ENCODE measurements at places on chromosomes 11 and 22.

- DNase-seq, result no peak
These were observed 1.8 kb downstream of the PHOX2A start for GRCh38 chr11:72242141-72242540.

GRCh38 chr11:111450480-111451320 is 61.5 kb downstream of the BTG4 start:
- no peak for DNase-seq

GRCh38 chr11:100941033-100941432 is 188.6 kb downstream of the PGR start:
- no peak for DNase-seq

- no peak for DNase-seq
These were observed 283.8 kb downstream of the BRD1 start for GRCh38 chr22:49543876-49544275.
